Left hindlimb (tissue), 1 donor: ENCODE measurements at places on chromosomes 4 and X.

DNA sequence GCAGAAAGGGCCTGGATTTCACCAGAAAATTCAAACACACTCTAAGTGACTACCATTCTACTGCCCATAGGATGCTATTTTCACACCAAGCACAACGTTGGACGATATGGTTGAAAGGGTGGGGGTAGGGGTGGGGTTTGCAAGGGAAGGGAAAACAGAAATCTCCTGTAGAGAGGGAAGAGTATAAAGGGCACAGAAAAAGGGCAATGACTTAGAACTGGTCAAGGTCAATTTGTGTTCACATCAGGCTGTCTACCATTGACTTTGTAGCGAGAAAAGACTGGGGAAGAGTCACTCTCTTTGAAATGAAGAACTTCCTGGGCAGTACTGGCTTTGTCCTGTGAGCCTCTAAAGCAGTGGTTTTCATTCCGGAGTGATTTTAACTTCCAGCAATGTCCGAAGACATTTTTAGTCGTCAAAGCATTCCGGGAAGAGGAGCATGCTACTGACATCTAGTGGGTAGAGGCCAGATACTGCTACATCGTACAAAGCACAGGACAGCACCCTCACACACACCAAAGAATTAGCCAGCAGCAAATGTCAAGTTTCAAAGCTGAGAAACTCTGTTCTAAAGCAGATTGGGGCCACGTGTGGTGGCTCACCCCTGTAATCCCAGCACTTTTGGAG is 48.4 kb upstream of the SLC7A3 start:
- peak; percentile 33 for DNase-seq

GRCh38 chrX:49079489-49080428 is at the start of gene WDR45:
Gene WDR45, minus strand, starts transcription at chrX:49079887. Its CDS starts 1,792 bp downstream, at chrX:49078095.
- peak; percentile 83 for DNase-seq

- DNase-seq, result no peak
Observed at GRCh38 chrX:67426946-67427345, 116.9 kb upstream of the AR start.

GRCh38 chrX:69968950-69969349 is 80.8 kb downstream of the AWAT2 start:
- no peak for DNase-seq

GRCh38 chrX:40273356-40274050 is 175.7 kb upstream of the BCOR start:
- DNase-seq, result peak; percentile 39

GRCh38 chr4:187183346-187183745 is 459.7 kb upstream of the FAT1 start:
- DNase-seq, result peak; percentile 40

GRCh38 chrX:154020536-154021115 is 924 bp upstream of the IRAK1 start:
- DNase-seq, result no peak

- DNase-seq, result no peak
Observed at GRCh38 chrX:37746218-37746941, 33.5 kb upstream of the CYBB start.

DNA sequence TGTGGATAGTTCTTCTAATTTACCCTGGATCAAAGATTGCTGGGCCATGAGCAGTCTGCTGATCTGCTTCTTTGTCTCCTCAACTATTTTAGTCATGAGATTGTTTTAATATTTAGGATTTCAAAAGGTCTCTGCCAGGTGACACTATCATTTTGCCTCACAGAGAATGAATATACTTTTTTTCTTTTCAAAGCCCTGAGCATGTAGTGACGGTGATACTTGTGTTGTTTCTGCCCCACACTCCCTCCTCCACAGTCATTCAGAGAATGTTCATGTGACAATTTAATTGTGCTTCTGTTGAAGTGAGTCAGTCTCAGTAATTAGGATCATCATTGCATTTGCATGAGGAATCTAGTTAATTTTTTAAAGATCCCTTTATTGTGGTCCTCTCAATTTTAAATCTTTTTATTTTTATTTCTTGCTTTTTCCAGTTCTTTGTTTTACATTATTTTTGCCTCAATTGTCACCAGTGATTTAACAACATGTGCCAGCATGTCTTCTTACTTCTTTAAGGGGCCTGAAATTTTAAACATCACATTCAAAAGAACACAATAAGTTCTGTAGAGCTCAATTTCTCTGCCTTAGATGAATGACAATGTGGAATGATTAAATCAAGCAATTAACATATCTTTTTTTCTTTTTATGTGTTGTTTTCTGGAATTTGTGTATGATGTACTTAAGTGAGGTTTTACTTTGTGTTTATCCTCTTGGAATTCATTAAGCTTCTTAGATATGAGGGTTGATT is 12.3 kb downstream of the MMRN1 start:
- DNase-seq, result no peak

DNA sequence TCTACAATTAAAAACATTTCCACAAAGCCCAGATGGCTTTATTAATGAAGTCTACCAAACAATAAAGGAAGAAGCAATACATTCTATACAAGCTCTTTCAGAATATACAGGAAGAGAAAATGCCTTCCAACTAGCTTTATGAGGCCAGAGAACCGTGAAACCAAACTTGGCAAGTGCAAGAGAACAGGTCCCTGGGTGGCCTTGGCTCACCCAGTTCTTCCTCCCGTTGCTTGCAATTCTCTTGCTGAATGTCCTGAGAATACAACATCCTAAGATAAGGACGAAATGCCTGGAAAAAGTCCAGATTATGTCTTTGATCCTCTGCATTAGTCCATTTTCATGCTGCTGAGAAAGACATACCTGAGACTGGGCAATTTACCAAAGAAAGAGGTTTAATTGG is 204.9 kb downstream of the MAD2L1 start:
- no peak for DNase-seq

DNA sequence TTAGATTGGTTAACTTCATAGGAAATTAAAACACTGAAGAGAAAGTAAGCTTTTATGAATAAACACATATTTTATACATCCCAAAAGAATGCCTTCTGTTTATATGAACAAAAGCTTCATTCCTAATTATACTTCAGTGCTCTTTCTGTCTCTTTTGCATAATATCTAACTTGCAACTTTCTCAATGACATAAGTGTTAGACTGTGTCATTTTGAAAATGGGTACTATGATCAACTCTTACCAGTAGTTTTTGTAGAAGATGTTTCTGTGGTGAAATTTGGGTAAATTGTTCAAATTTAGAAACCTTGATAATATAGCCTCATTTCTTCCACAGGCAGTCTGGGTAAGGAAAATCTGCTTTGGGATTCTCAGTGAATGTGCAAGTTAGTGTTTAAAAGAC is 991.4 kb downstream of the CCSER1 start:
- no peak for DNase-seq

DNA sequence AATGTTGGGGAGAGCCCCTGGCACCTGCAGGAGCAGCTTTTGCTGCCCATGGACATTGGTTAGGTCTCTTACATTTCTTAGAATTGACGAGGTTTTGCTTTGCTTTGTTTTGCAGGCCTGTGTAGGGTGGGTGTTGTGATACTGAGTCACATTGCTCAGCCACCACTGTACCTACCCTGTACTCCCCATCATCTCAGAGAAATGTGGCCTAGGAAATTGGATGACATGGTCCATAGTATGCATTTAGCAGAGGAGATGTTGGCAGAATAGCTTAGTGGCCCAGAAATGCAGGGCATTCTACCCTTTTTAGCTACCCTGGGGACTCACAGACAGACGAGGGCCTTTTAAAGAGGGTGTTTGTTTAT is 43.7 kb downstream of the IL21 start:
- no peak for DNase-seq

GRCh38 chr4:86496094-86497080 is 97.7 kb upstream of the PTPN13 start:
- no peak for DNase-seq

- DNase-seq, result no peak
Observed at GRCh38 chr4:184558996-184559395, 84.6 kb upstream of the IRF2 start.

DNA sequence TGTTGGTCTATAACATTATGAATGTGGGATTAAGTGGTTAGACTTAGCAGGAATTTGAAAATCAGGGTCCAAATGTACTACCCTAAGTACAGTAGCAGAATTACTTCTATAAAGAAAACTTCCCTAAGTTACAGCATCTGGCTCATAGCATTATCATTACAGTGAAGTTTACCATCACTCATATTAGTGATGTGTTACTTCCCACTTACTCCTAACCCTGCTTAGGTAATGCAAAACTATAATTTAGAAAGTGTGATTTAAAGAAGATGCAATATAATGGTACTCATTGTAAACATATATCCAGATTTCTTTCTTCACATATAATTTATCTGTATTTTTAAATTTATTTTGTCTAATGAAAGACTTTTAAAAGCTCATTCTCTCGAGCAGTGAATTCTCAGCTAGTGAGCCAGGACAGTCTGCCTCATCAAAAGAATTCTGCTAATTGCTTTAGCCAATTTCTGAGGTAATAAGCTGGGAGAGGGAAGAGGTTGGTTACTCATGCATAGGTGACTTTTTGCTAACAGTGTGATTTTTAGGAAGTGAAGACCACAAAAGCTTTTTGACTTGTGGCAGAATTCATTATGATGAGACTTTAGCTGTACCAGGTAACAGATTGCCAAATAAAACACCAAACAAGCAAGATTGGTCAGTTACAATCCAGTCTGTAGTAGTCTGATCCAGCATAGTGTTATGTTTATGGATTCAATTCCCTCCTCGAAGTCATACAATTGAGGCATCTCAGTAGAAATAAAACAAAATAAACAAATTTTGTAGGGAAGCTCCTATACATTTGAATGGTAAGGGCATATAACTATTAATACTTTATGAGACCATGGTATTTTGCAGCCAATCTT is 21.0 kb downstream of the PLS3 start:
- DNase-seq, result no peak

DNA sequence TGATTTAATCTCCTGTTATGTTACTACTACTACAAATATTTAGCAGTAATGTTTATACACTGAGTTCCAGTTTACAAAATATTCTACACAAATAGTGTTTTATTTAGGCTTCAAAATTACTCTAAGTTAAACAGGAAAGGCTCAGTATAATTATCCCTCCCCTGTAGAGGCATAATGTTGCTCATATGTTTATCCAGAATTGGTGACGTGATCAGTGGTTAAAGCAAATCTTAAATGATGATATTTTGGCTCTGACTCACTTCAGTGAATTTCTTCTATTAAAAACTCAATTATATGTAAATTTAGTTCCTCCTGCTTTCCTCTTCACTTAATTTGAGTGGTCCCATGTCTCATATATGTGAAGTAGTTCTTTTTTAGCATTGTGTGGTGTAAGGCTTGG is 438.5 kb downstream of the ADGRL3 start:
- DNase-seq, result no peak
